ENCODE measurements at places on chromosomes 2 and 18.
A peak's percentile ranks its signal among the peaks of the same experiment; 100 is the strongest.

DNA sequence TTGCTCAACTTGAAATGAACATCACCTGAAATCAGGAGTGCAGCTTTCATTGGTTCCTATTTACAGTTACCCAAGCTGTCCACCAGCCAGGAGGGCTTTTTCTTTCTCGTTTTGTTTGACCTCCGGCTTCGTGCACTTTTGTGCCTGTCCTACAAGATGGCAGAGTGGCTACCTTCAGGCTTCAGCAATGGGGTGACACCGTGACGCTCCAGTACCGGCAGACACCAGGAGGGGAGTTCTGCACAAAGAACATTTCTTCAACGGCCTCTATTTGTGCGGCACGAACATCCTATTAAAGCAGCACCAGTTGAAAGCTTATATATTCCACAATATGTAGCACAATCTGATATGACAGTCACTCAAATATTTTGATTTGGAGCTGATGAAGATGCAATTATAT lies 18.3 kb downstream of the RNASEH1 start:
- DNase-seq: no peak

GRCh38 chr2:191376981-191377629 lies 131.9 kb downstream of the MYO1B start:
- DNase-seq: no peak

- DNase-seq: no peak
Measured at GRCh38 chr2:105593221-105593967, 151.3 kb upstream of the NCK2 start.

- no peak for DNase-seq
Measured at GRCh38 chr2:150133623-150134022, 353.8 kb downstream of the RND3 start.

GRCh38 chr18:37483221-37483971 lies 82.2 kb downstream of the CELF4 start:
- DNase-seq: peak; percentile 25

DNA sequence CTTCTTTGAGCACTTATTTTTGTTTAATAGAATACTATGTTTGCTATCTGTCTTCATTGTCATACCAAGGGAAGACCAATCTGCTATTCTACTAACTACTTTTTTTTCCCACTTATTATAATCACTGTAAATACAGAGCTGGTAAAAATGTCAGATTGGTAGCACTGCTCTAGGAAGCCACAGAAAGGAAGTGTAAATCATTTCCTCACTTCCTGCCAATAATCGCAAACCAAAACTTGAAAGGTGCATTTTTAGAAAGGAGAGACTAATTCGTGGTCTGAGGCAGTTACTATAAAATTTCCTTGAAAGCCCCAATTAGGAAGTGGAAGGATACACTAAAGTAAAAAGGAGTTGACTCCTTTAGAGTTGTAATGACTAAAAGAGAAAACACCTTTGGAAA lies 13.9 kb upstream of the THSD7B start:
- no peak for DNase-seq

- DNase-seq: no peak
Measured at GRCh38 chr2:230018153-230018552, 50.6 kb downstream of the SLC16A14 start.

DNA sequence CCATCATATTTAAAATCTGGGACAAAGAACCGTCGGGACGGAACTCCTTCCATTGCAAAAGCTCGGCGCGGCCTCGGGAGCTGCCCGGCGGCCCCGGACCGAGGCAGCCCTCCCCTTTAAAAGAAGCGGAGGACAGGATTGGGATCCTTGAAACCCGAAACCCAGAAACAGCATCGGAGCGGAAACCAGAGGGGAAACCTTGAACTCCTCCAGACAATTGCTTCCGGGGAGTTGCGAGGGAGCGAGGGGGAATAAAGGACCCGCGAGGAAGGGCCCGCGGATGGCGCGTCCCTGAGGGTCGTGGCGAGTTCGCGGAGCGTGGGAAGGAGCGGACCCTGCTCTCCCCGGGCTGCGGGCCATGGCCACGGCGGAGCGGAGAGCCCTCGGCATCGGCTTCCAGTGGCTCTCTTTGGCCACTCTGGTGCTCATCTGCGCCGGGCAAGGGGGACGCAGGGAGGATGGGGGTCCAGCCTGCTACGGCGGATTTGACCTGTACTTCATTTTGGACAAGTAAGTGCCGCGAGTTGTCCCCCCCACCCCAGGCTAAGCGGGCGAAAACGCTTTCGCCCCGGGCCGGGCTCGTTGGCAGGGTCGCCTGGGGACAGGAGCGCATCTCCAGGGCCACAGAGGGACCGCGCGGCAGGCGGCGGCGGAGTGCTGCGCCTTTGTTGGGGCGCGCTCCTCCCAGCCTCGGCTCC lies at the start of gene ANTXR1:
ANTXR1 (plus strand) TSS at position 38 of the 698 bp plus-strand sequence; CDS start at position 359, 321 bp downstream.
- no peak for DNase-seq

DNA sequence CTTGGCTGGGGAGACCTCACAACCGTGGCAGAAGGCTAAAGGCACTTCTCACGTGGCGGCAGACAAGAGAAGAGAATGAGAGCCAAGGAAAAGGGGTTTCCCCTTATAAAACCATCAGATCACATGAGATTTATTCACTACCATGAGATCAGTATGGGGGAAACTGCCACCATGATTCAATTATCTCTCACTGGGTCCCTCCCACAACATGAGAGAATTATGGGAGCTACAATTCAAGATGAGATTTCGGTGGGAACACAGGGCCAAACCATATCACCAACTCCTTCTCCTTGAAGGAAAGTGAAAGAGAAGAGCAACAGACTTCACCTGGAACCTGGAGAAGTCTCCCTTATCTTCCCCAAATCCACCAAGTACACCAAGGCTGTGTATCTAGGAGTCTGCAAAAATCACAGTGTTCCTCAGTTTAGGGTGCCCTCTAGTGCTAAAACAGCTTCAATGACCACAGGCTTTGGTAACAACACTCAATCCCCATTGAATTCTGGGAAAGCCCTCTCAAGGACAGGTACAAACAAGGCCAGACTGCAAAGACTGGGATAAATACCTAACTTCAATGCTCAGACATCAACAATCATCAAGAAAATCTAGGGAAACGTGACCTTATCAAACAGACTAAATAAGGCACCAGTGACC lies 148.8 kb upstream of the SRD5A2 start:
- peak; percentile 27 for DNase-seq

DNA sequence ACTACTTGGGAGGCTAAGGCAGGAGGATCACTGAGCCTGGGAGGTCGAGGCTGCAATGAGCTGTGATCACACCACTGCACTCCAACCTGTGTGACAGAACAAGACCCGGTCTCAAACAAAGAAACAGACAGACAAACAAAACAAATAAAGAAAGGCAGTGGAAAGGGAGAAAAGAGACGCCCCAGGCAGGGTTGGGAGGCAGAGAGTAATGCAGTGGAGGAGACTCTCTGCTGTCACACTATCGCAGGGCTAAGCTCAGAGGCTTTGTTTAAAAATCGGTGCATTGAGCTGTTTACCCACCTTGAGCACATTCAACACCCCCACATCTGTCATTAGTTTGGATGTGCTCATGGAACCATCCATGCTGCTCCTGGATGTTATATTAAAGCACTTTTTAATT lies 84.2 kb upstream of the RMP24 start:
- DNase-seq: no peak

DNA sequence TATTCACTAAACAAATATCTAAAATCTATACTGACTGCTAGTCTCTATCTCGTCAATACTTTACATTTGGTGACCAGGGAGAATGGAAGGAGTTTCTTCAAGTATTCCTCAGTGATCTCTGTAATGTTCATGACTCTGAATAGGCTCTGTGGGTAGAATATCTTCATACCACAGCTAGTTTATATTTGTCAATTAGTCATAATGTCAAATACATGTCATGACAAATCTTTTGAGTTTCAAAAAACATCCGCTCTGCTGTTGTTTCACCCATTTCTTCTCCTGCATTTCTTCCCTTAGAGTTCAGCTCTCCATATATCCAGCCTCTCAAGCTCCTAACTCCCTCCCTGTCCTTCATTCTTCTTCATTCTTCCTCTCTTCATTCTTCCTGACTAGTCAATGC lies 206.5 kb upstream of the FANCL start:
- DNase-seq: no peak

DNA sequence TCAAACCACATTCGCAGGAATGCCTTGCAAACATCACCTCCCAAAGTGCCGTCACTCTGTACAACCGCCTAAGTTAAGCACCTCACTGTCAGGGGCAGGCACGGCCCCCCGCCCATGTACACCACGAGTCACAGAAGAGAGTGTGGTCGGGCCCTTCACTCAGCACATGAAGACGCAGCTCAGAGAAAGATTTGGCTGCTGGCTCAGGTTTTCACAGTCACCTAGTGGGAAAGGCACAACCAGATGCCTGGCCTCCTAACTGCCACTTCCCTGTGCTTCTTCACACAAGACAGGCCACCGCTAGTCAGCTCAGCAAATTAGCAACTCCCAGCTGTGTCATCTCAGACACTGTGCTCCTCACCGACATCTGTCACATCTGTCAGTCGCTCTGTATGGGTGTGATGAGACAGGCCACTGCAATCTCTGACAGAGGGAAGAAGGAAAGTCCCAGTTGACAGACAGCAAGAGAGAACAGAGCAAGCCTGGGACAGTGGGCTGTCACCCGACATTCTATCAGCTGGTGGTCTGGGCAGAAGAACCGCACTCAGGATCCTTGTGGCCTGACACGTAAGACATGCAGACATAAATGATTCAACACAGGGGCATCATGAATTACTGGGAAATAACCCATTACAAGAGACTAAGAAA lies 60.8 kb downstream of the CRACDL start:
- no peak for DNase-seq

DNA sequence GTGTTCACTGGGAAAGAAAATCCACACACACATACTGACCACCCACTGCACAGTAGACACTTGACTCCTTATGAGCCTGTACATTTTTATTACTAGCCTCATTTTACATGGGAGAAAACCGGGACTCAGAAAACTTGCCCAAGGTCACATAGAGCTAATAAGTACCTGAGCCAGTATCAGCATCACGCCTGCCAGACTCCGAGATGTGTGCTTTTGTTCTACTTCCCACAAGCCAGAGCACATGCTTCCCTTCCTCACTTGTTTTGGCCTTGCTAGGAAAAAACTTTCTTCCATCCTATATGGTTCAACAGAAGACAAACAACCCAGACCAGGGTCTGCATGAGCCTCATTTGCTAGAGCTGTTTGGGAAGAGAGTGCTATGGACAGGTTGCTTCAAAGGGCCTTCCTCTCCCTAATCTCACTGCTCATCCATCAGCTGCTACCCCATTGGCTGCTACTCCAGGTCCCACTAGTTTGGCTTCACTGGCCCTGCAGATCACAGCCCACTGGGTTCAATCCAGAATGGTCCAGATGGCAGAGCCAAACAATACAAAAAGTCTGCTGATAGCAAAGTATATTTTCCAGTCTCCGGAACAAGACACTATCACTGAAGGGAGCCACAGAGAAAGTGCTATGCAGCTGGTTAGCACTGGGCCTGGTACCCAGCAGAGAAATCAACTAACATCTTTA lies 63.9 kb downstream of the STK39 start:
- no peak for DNase-seq

- no peak for DNase-seq
Measured at GRCh38 chr18:75134611-75134975, 74.3 kb downstream of the PTGR3 start.

DNA sequence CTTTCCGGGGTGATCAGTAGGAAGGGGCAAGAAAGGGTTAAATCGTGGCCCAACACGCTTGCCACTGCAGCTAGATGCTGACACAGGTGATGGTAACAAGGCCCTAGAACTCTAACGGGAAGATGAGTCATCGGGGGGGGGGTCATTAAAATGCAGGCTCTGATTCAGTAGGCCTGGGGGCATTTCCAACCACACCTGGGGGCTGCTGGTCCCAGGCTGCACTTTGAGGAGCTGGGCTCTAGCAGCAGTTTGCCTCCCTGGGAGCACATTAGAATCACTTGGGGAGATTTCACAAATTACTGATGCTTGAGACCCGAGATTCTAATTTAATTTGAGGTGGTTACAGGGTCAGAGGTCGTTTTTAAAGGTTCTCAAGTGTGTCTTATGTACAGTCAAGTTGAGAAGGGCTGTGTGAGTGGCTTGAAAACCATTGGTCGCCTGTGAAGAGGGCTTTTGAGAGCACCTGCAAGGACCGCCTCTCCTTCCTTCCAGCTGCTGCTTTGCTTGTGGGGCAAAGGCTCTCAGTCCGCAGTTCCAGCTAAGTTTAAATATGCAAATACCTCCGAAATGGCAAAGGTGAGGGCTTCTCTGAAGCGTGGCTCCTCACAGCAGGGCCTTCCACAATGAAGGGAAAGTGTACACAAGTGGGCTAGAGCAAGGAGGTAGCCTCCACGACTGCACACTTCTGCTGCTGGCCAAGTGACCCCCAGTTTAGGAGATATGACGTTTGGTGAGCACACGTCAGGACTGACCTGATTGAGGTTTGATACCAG lies 128.0 kb upstream of the MSH6 start:
- no peak for DNase-seq

DNA sequence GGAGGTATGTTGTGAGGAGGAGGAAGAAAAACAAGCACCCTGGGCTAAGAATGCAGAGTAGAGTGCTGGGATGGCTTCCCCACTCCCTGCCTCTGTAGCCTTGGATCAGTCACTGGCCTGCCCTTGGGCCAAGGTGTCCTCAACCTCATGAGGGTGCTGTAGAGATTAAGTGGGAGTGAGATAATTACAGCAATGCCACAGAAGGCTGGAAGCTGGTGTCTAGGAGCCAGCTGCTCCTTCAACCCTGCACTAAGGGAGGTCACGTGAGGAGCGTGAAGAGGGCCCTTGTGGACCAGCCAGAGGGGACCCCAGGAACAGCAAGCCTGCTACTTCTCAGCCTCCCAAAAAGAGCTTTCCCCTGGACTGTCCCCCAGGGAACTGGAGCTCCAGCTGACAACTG lies 95.2 kb downstream of the TTC32 start:
- no peak for DNase-seq

DNA sequence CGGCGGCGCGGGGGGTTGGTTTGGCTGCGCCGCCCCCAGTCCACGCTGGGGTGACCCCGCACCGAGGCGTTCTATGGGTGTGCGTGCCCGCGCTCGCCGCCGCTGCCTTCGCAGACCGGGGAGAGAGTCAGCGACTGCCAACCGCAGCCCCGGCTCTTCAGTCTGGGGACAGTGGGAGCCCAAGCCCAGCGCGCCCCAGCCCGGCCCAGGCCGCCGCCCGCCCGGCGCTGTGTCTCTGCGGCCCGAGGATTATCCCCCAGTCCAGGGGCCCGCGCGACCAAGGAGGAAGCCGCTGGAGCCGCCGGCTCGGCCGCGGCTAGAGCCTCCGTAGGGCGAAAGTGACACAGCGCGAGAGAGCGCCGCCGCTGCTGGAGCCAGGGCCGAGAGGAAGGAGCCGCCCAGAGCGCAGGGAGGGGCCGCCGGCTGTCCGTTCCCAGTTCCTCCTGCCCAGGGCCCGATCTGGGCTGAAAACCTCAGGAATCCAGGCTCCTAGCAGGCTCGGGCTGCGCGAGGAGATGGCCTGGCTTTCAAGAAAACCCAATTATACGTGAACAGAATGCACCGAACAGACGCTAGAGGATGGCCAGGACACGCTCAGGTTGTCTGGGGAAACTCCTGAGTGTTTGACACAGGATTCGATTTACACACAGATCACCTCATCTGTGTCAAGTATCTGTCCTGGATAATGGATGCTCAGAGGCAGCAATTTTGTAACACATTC lies 2.4 kb downstream of the CTIF start:
- peak; percentile 52 for DNase-seq

DNA sequence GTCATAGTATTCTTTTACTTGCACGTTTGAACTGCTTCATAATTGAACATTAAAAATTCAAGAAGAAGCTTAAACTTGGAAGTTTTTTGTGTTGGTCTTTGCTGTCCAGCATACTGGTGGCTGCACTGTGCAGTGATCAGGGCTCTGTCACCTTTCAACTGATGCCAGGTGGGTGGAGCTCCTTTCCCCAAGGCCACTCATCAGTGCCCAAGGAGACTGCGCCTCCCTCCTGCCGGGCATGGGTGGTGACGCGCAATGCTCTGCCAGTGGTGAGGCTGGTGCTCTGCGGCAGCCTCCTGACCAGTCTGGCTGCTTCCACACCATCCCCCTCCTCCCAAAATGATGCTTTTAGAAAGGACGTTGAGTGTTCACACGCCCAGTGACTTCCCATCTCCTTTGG lies 16.0 kb upstream of the LDLRAD4 start:
- no peak for DNase-seq
